ENCODE measurements at places on chromosomes 12 and 14. TPM values are rescaled to one million over a fixed set of nuclear protein-coding genes. Genes with fewer than 3 reads are reported as not detected.

- no peak for DNase-seq
Observed at GRCh38 chr12:91225316-91225715, 42.7 kb upstream of the DCN start.

DNA sequence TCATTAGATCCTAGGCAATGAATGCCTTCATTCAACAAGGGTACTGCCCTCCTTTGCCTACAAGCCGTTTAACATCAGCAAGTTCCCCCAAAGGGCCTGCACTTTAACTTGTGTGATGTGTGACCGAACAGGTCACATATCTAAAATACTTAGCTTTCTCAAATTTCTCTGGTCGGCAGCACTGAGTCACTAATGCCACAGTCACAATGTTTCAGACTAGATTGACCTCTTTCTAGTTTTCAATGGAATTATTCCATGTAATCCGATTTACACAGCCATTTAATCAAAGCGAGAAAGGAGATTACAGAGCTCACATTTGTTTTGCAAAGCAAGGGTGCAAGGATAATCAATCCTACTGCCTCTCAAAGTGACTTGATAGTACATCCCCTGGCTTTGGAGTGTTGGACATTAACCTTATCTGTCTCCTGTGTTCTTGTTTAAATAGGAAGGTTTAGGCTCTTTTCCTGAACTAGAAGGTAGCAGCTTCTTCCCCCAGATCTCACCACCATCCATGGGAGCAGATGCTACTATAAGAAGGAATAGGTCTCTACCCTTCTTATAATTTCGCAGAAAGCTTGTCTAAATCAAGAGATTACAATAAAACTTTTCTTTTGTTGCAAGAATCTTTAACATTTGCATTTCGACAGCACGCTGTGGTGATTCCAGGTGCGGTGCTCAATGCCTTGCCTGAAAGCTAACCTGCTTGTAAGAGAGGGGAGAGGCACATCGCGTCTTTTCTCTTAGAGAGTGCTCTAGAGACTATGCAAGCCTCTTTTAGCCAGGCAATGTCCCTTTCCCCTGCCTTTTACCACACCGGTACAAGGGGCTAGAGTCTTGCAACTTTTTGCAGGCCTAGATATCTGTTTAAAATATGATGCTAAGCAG lies 1.8 kb downstream of the KITLG start:
- no peak for DNase-seq

DNA sequence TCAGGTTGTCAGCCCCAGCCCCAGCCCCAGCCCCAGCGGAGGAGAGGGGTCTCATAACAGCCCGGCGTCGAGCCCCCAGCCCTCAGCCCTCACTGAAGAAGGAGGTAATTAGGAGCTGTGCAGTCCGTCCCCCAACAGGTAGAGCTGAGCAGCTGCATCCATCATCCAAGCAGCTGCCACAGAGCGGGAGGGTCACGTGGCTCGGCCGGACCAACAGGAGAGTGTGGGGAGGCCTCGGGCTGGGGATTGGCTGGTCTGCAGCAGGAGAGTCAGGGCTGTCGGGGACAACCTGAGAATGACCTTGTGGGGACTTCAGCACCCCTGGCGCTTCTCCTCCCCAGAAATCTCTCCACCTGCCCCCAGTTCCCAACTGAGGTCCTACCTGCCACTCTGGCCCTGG lies 29.6 kb downstream of the SMUG1 start:
- no peak for DNase-seq

- DNase-seq: no peak
Observed at GRCh38 chr14:57576498-57576897, 82.8 kb upstream of the CCDC198 start.

DNA sequence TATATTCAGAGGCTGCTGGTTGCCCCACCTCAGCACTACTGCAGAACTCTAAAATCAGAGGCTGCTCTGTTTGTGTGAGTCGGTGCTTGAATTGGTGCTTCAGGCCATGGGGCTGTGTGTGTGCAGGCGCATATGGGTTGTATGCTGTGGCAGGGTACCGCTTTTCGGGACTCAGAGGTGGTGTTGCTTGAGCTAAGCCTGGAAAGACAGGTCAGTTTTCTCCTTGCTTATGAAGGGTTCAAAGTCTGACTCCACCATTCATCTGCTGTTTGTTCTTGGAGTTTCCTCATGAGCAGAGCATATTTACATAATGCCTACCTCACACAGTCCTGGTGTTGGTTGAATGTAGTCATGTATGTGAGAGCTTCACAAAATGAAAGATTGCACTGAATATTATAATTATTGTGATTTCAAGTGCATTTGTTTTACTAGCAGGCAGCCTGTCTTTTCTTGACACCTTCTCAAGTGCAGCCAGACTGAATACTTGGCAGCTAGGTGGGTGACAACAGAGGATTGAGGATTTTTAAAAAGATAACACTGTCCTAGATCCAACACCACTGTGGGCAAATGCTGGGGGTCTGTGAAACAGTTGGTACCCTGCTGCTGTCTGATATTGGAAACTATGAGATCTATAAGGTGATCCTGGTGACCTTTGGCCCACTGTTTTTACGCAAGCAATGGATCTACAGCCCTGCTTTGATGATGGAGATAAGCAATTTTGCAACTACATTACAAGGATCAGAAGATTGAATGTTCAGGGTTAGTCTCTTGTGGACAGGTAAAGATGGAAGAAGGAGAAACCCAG lies 1.0 kb upstream of the ANG start:
- DNase-seq: no peak

Gene PRR4
- 5.4 TPM for polyA plus RNA-seq
